Epithelial cell of prostate (primary cell): ENCODE measurements at places on chromosomes 12 and 14.

GRCh38 chr12:29756741-29757390, 26.9 kb downstream of the TMTC1 start:
- no peak for DNase-seq

DNA sequence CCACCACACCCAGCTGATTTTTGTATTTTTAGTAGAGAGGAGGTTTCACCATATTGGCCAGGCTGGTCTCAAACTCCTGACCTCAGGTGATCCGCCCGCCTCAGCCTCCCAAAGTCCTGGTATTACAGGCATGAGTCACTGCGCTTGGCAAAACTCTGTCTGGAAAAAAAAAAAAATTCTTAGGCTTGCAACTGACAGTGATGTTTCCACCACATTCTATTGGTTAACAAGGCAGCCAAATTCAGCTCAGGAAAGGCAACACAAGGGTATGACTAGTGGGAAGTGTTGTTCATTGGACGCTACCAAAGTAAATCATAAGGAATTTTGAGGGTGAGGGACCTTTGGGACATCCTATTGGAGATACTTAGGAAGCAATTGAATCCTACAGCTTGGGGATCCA, 2.9 kb upstream of the SBNO1 start:
- DNase-seq = no peak

- no peak for DNase-seq
Observed at GRCh38 chr12:132881818-132882217, 5.6 kb downstream of the CHFR start.

DNA sequence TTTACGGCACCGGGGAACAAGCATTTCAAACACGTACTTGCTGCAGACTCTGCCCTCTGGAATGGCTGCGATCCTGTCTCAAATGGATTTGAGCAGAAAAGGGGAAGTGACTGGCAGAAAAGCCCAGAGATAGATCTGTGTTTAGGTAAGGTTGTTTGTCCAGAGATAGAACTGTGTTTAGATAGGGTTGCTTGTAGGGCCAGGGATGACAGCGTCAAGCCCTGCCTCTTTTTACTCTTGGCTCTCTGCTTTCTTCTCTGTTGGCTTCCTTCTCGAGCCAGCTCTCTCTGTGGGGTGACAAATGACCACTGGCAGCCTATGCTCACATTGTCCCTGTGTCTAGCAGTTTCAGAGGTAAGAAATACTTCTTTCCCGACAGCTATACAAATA, 11.4 kb downstream of the DGLUCY start:
- no peak for DNase-seq

GRCh38 chr12:21155522-21156351, 24.7 kb downstream of the SLCO1B1 start:
- DNase-seq = no peak

- no peak for DNase-seq
Observed at GRCh38 chr12:119601877-119602733, 8.5 kb downstream of the TMEM233 start.

GRCh38 chr12:64545081-64545382, 65.3 kb upstream of the RASSF3 start:
- DNase-seq = no peak

DNA sequence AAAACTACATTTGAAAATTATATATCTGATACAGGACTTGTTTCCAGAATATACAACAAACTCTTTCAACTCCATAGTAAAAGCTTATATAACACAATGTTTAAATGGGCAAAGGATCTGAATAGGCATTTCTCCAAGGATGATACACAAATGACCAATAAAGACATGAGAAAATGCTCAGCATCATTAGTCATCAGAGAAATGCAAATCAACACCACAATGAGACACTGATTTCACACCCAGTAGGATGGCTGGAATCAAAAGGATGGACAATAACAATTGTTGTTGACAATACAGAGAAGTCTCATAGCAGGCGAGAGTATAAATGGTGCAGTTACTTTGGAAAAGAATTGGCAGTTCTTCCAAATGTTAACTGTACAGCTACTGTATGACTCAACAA, 394.9 kb downstream of the BCL11B start:
- DNase-seq = no peak

- no peak for DNase-seq
Observed at GRCh38 chr12:123767613-123768012, 5.5 kb downstream of the DNAH10 start.

DNA sequence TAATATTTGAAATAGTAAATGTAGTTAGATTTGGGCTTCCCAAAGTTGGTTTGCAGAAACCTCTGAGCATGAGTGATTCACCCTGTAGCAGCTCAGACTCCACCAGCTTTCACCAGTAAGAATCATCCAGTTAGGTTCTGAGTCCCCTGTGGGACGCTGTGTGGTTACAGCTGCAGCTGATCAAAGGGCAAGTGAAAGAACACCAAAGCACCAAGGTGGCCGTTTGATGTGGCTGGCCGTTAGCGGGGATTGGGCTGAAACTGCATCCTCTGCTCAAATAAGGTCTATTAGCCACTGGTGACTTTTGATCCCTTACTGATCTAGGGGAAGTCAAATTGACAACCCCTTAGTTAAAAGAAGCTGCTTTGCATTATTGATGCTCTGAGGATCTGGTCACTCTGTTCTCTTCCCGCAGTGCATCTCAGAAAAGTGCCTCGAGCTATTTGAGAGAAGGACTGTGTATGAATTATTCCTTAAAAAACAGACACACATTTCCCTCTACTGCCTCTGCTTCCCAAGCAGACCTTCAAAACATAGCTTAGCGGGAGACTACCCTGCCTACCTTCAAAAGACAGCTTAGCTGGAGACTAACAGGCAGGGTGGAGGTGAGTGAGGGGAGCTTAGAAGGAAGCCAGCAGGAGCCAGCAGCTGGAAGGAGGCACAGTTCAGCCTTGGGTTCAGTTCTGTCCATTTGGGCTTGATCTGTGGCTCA, 3.7 kb downstream of the ABHD12B start:
- DNase-seq = no peak

GRCh38 chr12:53074283-53074998, 4.7 kb downstream of the SPRYD3 start:
- DNase-seq = no peak

DNA sequence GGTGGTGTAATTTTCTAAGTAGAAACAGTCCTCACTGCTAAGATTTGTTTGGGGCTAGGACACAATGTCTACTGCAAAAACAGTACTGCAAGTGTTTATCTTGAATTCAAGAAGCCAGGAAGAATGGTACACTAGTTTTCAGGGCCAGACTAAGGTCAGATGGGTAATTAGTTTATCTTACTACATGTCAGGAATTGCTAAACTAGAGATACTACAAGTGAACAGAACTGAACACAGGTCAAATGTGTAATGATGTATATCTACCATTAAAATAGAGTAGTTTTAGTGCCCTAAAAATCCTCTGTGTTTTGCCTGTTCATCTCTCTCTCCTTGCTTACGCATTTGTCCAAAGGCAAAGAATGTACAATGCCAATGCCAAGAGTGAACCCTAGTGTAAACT, 2.3 kb upstream of the RPL41 start:
- DNase-seq = no peak

GRCh38 chr14:91228112-91229004, 16.1 kb downstream of the GPR68 start:
- no peak for DNase-seq

DNA sequence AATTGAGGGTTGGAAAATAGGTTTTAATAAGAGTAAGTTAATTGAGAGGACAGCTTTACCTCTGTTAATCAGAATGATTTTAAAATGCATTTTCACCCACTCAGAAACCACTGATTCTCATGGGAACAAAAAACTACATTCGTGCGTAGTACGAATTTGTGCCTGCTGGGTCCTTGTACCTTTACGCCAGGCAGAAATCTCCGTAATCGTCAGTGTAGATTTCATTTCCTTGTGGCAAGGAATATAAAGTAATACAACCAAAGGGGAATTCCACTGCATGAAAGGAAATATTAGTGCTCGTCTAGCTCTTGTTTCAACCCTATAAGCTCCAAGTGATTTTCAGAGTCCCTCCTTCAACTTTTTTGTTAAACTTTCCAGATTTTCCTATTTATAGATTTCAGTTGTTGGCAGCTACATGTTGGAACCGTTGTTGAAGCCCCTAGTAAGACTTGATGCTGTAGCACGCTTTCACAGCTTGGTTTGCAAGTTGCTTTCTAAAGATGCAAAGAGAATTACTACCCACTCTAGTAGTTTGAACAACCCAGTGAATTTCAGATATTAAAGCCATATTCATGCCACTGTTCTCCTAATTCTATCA, 90.6 kb downstream of the ETV6 start:
- no peak for DNase-seq

GRCh38 chr12:92675092-92675865, 27.5 kb upstream of the PLEKHG7 start:
- peak; percentile 54 for DNase-seq

GRCh38 chr14:99534863-99535262, 53.7 kb downstream of the CCNK start:
- DNase-seq = no peak

DNA sequence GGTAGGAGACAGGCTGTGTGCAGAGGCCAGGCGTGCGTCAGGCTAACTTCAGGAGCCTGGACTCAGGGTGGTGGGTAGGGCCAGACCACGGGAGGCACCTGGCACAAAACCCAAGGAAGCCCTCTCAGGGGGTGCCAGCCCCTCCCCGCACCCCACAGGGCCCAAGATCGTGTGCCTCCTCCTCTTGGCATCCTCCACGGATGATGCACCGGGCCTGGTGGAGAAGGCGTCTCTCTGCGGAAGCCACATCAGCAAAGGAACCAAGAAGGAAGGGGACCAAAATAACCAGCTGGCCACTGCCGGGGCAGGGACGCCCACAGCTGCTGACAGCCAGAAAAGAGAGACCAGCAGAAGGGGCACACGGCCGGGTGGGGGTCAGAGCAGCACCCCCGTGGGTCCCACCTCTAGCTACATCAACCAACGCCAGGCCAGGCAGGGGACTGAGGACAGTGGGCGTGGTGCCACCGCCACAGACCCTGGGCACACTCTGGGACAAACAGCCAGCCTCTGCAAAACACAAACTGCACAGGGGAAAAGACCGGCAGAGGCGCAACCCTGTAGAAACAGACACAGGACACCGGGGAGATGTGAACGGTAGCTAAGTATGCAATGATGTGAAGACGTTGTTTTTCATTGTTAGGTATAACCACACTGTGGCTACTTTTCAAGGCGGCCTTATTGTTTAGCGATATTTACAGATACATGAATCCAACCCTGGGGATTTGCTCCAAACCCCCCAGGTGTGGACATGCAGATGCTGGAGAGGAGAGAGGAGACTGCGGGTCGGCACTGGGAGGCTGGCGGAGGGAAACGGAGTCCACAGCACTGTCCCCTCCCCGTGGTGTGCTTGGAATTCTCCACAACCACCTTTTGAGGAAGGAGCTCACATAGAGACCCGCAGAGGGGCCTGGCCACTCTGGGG, 26.1 kb upstream of the C14orf180 start:
- no peak for DNase-seq

DNA sequence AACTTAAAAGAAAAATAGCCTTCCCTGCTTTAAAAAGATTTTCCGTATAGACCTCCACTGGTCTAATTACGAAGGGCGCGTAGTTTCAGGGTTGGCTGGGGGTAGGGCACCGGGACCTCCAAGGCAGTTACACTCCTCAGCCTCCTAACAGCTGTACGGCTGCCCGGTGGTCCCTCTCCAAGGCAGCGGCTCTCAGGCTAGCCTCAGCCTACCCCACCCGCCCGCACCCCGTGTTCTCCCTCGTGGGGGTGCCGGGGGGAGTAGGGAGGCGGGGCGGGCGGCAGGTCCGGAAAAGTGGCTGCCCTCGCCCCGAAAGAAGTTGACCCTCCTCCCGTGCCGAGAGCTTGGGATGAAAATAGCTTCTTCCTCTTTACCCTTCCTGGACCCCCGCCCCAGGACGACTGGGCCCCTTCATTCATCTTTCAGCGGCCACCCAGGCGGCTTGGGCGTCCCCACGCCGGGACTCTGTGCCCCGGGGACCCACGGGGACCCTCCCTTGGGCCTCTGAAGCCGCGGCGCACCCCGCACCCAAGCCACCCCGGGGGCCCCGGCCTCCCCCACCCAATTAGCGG, 991 bp upstream of the RCOR1 start:
- no peak for DNase-seq

GRCh38 chr14:101705733-101706508, 55.6 kb upstream of the PPP2R5C start:
- DNase-seq = no peak

- DNase-seq = no peak
Observed at GRCh38 chr12:53747095-53747494, 4.7 kb downstream of the CISTR start.

DNA sequence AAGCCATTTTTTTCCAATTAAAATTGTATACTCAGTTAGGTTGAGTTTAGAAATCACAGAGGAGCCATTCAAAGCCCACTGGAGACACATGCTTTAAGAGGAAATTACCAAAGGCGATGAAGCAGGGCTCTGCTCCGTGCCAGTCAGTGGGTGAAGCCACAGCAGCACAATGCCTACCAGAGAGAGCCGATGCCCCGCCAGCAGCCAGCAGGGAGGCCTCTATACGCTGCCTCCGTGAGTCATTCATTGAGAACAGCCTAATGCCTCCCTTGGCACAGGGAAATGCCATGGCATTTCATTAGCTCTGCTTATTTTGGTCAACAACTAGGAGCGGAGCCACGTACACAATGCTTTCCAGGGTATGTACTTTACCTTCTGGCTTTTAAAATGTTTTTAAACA, 197.8 kb upstream of the FRMD6 start:
- no peak for DNase-seq

- peak; percentile 22 for DNase-seq
Observed at GRCh38 chr12:51631591-51631990, 40.6 kb downstream of the SCN8A start.

- DNase-seq = no peak
Observed at GRCh38 chr12:79524507-79525148, 166.1 kb downstream of the PAWR start.

DNA sequence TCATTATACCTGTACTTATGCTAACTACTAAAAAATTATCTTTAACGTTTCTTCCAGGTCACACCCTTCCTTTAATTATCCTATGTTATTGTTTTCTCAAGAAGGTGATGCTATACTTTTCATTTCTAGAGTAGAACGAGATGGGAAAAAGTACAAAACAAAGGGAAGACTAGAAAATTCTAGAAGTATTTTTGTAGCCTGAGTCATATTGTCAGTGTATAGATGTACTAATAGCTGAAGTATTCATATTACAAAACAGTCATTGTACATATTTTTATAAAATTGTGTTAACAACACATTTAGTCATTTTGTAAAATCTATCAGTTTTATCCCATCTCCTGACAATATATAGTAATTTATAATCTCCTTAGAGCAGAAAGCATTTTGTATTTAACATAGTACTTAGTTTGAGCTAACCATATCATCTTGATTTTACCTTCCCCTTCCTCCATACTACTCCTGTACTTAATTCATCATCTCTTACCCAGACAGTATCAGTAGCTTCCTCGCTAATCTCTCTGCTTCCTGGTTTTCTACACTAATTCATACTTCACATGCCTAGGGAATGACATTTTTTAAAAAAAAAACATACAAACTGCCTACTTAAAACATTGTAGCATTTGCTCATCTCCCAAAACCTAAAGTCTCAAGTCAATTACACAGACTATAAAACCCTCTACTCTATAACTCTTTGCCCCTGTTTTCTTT, 920.9 kb downstream of the RPS29 start:
- no peak for DNase-seq

GRCh38 chr12:76247026-76247646, 101.1 kb downstream of the BBS10 start:
- no peak for DNase-seq
